Mesendoderm (in vitro differentiated cells): ENCODE measurements at places on chromosomes 11 and 22.

DNA sequence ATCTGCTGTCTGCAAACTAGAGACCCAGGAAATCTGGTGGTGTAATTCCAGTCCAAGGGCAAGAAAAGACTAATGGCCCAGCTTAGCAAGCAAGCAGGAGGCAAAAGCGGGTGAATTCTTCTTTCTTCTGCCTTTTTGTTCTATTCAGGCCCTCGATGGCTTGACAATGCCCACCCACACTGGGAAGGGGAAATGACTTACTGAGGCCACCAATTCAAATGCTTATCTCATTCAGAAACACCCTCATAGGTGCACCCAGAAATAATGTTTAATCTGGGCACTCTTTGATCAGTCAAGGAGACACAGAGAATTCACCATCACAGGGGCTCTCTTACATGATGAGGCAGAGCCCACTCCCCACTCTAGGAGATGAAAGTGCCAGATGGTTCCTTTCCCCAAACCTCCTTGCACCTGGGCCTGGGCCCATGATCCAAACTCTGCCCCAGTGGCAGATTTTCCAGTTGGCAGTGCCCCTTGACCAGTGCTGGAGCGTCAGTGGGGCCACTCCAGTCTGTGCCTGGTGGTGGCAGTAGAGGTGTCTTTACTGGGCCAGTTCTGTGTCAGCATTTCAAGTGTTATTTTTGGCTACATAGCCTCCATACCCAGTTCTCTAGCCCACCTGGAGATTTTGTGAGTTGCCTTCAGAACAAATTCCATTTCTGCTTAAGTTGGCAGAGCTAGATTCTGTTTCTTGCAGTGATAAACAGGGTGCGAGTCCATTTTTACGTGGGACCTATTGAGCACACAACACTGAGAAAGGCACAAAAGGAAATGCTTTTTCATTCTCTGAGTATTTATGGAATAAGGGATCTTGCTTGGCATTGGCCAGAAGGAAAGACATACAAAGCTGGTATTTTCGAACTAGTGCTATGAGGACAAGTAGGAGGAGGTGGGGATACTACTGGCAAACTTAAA lies 7.5 kb downstream of the ELMOD1 start:
- DNase-seq = peak; percentile 49

- DNase-seq = no peak
These were observed 38.7 kb downstream of the BARX2 start for GRCh38 chr11:129414144-129414872.

- DNase-seq = peak; percentile 54
These were observed 1.3 kb downstream of the SCARF2 start for GRCh38 chr22:20436307-20436767.

DNA sequence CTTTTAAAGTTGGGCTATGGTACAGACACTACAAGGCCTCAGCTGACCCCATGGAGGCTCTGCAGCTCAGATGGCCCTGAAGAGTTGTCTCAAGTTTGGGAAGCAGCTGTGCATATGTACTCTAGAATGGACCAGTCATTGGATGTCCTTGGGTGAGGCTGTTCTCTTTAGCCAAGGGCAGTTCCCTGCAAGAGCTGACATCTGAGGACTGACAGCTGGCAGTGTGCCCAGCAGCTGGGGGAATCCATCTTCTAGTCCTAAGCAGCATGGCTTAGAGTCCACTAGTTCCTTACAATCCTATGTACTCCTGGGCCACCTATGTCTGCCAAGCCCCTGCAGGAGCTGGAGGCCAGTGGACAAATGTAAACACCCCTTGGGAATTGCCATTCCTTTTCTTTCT lies 76.5 kb downstream of the C11orf91 start:
- DNase-seq = no peak

- DNase-seq = no peak
These were observed 705 bp downstream of the UNC93B1 start for GRCh38 chr11:68002938-68003845.

GRCh38 chr11:131512228-131512627 lies 141.8 kb downstream of the NTM start:
- DNase-seq = no peak

GRCh38 chr11:67160872-67161783 lies 42.1 kb downstream of the KDM2A start:
- DNase-seq = peak; percentile 14

DNA sequence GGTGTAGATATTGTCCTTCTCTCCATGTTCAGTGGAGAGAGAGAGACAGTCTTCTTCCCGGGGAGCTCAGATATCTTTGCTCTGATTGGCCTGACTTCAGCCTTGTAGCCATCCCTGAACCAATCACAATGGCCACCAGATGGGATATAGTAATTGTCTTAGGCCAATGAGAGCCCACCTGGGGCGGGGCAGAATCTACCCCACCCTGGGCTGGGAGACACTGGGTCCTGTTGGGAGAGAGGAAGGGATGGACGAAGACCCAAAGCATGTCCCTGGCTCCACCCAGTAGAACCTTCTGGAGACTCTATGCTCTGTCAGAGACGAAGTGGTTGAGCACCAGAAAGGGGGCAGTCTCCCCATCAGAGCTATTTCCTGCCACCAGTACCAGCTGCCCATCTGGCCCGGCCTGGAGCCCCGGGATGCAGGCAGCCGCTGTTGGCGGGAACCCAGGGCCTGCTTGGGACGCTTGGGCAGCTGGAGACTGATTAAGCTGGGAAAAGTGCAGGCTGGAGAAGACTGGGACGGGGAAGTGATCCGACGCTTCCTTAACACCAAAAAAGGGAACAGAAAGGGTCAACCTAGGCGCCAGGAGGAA lies 31.6 kb upstream of the CBX7 start:
- peak; percentile 56 for DNase-seq

- peak; percentile 32 for DNase-seq
These were observed 1.7 kb downstream of the RASGRP2 start for GRCh38 chr11:64742087-64742888.

DNA sequence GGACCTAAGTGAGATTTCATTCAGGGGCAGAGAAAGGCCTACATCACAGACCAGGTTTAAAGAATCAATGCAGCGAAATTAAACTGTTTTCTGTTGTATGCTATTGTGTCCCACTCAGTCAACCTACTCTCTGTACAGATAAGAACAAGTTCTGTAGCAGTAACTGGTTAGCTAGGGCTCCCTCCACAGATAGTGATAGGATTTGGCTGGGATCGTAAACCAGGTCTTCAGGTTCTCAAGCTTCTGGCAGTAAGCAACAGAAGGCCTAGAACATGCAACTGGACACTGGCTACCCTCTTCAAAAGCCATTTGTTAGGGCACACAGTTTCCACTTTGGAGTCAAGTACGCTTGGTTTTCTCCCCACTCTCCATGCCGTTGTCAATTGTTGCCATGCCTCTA lies 69.2 kb downstream of the GDPD4 start:
- no peak for DNase-seq

DNA sequence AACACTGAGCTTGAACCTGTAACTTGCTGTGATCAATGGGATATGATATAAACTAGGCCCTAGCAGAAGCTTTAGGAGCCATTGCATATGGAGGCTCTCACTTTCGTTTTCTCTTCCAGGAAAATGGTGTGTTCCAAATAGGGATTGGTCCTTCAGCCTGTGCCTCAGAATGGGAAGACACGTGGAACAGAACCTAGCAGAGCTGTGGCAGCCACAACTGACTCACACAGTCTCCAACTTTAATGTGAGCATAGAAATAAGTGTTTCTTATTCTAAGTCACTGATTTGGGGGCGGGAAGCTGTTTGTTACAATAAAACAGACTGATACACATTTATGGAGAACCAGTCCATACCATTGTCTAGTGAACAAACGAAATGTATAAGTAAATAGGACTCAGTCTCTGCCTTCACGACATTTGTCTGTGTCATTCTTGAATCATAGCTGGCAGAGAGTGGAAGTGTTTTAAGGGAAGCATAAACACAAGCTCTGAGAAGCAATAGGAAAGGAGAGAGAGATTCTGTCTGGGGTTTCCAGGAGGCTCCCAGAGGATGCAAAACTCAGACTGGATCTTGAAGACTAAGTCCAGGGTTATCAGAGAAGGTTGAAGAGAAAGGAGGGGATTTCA lies 97.3 kb downstream of the GALNT18 start:
- no peak for DNase-seq

GRCh38 chr11:22920939-22921565 lies 60.8 kb upstream of the CCDC179 start:
- peak; percentile 88 for DNase-seq

DNA sequence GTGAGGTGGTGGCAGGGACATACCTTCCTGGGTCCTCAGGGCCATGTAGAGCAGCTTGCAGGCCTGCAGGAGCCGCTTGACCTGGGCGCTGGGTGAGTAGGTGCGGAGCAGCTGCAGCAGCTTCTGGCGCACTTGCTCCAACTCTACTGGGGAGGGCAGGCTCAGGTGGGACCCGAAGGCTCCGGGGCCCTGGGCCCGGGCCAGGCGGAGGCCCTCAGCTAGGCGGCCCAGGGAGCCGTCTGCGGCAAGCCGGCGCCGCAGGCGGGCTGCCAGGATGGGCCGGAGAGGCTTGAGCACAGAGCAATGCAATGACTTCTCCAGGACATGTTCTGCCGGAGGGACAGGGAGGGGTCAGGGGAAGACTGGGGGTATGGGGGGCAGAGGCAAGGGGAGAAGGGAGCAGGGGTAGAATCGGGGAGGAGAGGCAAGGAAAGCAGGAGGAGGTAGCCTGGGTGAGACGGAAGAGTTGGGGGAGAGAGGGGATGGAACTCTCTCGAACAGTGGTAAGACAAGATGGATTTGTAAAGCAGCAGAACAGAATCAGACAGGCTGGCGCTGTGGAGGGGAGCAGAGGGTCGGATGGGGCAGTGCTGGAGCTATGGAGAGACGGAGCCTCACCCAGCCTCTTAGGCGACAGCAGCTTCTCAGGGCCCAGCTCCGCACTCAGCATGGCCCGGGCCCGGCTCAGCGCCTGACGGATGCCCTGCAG lies 2.2 kb downstream of the RIN1 start:
- no peak for DNase-seq

- DNase-seq = no peak
These were observed 112.3 kb upstream of the TOP3B start for GRCh38 chr22:22094921-22095320.

- DNase-seq = no peak
These were observed 29.6 kb upstream of the OR5P2 start for GRCh38 chr11:7826324-7826723.

- no peak for DNase-seq
These were observed 213.6 kb downstream of the DBX1 start for GRCh38 chr11:19946681-19947080.

DNA sequence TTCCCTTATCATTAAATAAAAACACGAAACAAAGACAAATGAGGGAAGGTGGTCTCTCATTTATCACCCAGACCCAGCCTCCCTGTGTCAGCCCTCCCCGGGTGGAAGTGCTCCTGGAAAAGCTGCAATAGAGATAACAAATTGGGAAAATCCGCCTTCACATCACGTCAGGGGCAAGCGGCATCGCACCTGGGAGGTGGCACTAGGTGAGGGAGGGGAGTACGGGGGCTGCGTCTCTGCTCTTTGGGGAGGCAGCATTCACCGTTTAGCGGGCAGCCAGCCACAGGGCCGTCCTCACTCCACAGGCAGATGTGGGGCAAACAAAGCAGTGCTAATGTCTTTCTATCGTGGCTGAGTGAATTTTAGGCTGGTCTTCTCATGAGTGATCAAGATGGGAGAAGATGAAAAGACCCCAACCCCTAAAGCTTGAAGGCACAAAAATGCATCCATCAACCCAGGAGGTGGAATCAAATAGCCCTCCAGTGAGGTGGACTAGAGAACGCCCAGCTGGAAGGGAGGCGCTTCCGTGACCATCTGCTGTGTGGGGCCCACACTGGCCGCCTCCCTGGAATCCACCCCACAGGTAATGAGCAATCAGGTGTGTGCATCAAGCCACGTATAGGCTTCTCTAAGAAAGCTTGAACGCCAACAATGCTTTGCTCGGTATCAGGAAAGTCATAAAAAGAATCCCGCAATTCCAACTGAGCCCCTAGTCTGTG lies 629.5 kb downstream of the BRD1 start:
- no peak for DNase-seq

- DNase-seq = no peak
These were observed 458 bp downstream of the FXYD6 start for GRCh38 chr11:117876059-117876340.

- peak; percentile 58 for DNase-seq
These were observed 512 bp upstream of the GRIA4 start for GRCh38 chr11:105609341-105609781.

- DNase-seq = peak; percentile 83
These were observed 682 bp downstream of the PGAP2 start for GRCh38 chr11:3808861-3809623.

GRCh38 chr11:134500621-134501020 lies 88.6 kb upstream of the B3GAT1 start:
- no peak for DNase-seq

- DNase-seq = no peak
These were observed 33.4 kb downstream of the SCGB1A1 start for GRCh38 chr11:62452261-62452660.

DNA sequence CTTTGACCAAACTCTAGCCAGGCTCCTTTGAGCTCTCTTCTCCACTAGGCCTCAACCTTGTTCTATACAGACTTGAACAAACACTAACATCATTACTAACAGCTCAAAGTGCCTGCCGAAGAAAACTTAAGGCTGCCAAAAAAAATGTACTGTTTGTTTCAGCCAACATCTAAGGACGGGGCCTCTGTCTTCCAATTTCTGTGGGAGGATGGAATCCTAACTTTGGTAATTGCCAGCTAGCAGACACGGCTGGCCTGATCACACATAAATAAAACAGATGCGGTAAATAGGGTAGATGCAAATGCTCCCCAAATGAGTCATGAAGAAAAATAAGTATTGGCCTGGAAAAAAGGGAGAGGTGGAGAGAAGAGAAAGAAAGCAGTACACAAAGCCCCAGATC lies 394.3 kb downstream of the TMEM135 start:
- no peak for DNase-seq
